GM23248 (cell line): ENCODE measurements at places on chromosomes 6 and 20. TPM values are rescaled to one million over a fixed set of nuclear protein-coding genes. Genes with fewer than 3 reads are reported as not detected.

CD83 gene
- 1.5 and 5.1 TPM in 2 replicates for total RNA-seq

RBM39 gene
- total RNA-seq = 247 and 390 TPM in 2 replicates

GTSF1L gene
- not detected in 2 replicates for total RNA-seq

PRSS35 gene
- total RNA-seq = not detected in 2 replicates

ARFGEF3 gene
- total RNA-seq = 0.11 and 0.13 TPM in 2 replicates

CPNE5 gene
- total RNA-seq = 0.63 TPM in 1 of 2 replicates, not detected in the other

RAB22A gene
- total RNA-seq = 21.2 and 23.0 TPM in 2 replicates

MYLK4 gene
- 0.43 and 0.51 TPM in 2 replicates for total RNA-seq

TRIM27 gene
- 56.1 and 67.7 TPM in 2 replicates for total RNA-seq

TREML2 gene
- total RNA-seq = not detected in 2 replicates

ENPP5 gene
- total RNA-seq = 0.51 TPM in 1 of 2 replicates, not detected in the other

IL17A gene
- total RNA-seq = not detected in 2 replicates

LCA5 gene
- 2.7 and 4.2 TPM in 2 replicates for total RNA-seq

- DNase-seq = no peak
These were observed 729 bp upstream of the ZHX3 start for GRCh38 chr20:41318271-41318649.

GRCh38 chr6:7574500-7574899 lies 15.5 kb upstream of the SNRNP48 start:
- no peak for DNase-seq

- peak; percentile 90 for DNase-seq
These were observed 89.7 kb downstream of the FOXF2 start for GRCh38 chr6:1479095-1479494.

GRCh38 chr6:107590378-107590777 lies 100.5 kb downstream of the SOBP start:
- DNase-seq = no peak

DNA sequence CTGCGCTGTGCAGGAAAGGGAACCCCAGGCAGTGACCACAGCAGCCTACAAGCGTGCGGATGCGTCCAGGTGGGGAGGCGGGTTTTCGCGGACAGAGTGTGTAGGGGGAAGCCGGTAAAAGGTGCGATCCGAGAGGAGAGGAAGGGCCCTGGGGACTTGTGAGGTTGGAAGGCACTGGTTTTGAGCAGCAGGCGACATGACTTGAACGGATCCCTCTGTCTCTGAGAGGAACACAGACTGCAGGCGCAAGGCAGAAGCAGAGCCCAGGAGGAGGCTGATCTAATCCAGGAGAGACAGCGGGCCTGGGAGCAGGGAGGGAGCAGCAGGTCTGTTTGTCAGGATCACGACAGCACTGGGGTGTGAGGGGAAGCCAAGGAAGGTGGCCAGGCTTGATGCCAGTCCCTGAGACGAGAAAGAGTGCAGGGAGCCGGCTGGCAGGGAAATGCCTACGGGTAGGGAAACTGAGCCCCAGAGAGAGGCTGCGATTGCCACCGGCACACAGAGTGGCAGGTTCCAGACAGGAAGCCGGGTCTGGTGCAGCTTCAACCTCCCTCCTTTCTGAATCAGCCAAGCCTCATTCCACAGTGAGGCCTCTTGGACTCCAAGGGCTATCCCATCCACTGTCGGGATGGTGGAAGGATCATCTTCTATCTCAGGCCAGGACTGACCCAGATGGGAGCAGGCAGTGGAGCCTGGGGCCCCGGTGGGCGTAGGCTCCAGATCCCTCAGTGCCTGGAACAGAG lies 57.1 kb downstream of the HNF4A start:
- peak; percentile 22 for DNase-seq

DNA sequence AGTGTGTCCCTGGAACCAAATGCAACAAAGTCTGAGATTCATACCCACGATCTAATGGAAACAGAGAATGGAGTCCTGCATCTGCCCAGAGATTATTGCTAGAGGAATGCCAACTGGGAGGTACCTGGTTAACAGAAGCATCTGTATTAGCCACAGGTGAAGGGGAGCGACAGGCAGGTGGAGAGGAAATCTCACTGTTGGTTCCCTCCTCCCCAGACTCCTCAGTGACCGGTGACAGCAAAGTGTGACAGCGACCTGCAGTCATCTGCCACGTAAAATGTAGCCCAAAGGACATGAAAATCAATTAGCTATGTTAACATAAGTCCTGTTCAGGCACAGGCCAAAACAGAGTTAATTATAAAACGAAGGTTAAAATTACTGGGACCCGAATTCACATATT lies 336.6 kb downstream of the SYNE1 start:
- DNase-seq = no peak

DNA sequence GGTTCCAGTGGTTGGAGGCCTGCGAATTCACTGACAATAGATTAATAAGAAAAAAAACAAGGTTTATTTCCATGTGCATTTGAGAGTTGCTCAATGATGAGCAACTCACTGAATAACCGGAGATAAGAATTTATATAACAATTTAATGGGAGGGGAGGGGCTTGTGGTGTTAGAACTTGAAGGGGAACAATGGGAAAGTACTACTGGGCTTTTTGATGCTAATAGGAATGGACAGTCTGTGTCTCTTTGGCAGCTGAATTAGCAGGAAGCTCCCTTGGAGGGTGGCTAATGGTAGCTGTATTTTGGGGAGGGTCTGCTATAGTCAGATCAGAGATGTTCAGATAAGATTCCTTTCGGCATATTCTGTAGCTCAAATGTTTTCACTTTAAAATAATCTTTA lies 62.4 kb upstream of the GMDS start:
- DNase-seq = peak; percentile 6

DNA sequence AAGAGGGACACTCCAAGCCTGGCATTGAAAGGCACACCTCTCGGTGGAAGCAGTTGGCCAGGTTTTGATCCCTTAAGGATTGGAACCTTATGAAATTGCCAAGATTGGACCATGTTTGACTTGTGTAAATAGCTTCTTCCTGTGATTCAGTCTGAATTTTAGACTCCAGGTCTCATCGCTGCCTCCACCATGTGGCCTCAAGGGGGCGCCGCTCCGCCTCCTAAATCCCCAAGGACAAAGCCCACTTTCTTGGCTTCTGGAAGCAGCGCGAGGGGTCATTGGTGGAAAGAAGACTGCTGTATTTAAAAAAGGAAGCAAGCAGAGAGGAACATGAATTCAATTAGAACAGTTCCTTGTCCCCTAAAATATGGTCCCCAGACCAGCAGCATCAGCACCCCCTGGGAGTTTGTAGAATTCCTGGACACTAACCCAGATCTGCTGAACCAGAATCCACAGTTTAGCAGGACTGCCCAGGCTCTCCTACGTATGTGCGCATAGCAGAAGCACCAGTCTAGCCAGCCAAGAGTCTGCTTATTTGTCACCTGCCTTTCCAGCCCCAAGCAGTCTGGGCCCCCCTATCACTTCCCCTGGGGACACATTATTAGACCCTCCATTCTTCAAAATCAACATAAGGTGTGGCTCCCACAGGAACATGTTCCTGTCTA lies 108.5 kb downstream of the LY86 start:
- peak; percentile 84 for DNase-seq

GRCh38 chr6:30047220-30047619 lies 13.8 kb upstream of the POLR1H start:
- no peak for DNase-seq

DNA sequence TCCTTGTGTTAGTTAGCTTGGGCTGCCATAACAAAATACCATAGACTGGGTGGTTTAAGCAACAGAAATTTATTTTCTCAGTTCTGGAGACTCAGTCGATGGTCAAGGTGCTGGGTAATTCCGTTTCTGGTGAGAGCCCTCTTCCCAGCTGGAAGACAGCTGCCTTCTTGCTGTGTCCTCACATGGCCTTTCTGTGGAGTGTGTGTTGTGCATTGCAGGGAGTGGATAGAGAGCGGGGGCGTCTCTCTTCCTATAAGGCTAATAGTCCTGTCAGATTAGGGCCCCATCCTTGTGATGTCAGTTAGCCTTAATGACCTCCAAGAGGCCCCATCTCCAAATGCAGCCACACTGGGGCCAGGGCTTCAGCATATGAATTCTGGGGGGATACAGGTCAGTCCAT lies 19.2 kb downstream of the CHMP4B start:
- DNase-seq = peak; percentile 35

DNA sequence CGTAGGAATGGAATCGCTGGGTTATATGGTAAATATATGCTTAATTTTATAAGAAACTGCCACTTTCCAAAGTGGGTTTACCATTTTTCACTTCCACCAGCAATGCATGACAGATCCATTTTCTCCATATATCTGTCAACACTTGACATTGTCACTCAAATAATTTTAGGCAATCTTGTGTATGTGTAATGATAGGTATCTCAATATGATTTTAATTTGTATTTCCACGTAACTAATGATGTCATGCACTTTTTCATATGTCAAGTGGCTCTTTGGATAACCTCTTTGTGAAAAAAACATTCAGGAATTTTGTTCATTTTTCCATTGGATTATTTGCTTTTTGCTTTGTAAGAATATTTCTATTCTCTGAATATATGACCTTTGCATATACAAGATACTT lies 419.9 kb downstream of the BTBD3 start:
- no peak for DNase-seq

GRCh38 chr6:45574885-45575284 lies 197.2 kb upstream of the SUPT3H start:
- DNase-seq = no peak

DNA sequence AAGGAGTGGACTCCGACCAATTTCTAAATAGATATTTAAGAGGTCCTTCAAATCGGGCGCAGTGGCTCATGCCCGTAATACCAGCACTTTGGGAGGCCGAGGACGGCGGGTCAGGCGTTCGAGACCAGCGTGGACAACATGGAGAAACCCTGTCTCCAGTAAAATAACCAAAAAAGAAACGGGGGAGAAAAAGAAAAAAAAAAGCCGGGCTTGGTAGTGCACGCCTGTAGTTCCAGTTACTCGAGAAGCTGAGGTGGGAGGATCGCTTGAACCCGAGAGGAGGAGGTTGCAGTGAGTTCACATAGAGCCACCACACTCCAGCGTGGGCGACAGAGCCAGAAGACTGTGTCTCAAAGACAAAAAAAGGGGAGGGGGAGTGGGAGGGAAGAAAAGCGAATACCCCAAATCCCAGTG lies 53.3 kb upstream of the HFE start:
- DNase-seq = no peak

- DNase-seq = peak; percentile 47
These were observed 60.6 kb downstream of the TXLNB start for GRCh38 chr6:139231206-139231605.

- DNase-seq = peak; percentile 72
These were observed 196.0 kb downstream of the MAFB start for GRCh38 chr20:40493071-40493470.

DNA sequence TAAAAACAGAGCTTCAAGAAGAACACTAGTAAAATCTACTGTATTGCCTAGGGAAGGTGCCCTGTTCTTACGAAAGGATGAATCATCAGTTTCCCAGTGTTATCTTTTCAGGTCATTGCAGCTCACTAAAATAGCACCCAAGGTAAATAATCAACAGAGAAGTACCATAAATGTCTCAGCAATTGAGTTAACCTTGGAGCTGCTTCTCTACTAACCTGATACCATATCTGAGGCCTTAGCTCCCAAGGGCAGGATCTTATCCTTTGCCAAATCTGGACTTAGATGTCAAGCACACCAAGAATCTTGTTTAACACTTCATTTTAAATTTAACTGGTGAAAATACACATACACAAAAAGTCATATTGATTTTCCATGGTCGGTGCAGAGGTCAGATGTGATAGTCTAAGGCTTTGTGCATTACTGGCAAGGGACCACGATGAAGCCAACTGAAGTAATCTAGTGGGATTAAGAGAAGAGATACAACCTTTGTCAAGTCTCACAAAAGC lies 81.5 kb downstream of the EDN1 start:
- peak; percentile 19 for DNase-seq

GRCh38 chr20:38601216-38602184 lies at the start of gene ARHGAP40:
TSS of gene ARHGAP40 (plus strand) at chr20:38601809.
- DNase-seq = peak; percentile 44

GRCh38 chr6:79824202-79824601 lies 123.2 kb downstream of the ELOVL4 start:
- DNase-seq = peak; percentile 21

GRCh38 chr6:105373481-105373880 lies 29.4 kb downstream of the PREP start:
- no peak for DNase-seq

GRCh38 chr6:170297576-170298330 lies 6.9 kb upstream of the DLL1 start:
- no peak for DNase-seq

DNA sequence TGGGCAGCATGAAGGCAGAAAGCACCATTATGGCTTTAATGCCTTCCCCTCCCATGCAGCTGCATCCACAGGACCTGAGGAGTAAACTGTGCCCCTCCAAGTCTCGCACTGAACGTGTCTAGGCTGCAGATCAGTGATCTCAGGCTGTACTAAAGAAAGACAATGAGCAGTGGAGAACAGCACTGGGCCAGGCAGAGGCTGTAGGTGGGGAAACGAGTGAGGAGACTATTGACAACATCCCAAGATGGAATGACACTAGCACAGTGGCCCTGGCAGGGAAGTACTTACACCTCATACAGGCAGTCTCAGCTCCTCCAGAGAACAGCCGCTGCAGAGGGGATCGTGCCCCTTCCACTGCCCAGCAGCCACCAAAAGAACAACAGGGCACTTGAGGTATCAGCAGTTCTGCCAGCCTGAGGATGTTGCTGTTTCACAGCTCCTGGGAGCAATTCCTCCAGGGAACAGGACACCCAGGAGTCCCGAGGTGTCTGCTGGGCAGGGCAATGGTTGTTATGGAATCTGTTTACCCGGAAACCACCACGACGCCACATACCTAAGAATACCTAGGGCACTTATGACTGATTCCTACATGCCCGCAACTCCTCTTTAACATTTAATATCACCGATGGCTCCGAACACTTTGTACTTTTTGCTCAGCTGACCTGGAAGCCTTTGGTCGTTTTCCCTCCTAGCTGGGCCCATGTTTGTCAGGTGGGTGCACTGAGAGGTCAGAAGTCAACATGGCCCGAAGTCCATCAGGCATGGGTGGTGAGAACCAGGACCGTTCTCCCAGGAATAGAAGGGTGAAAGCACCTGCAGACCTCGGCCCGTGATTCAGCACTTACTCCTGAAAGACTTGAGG lies 79.1 kb downstream of the SLC22A23 start:
- peak; percentile 30 for DNase-seq

DNA sequence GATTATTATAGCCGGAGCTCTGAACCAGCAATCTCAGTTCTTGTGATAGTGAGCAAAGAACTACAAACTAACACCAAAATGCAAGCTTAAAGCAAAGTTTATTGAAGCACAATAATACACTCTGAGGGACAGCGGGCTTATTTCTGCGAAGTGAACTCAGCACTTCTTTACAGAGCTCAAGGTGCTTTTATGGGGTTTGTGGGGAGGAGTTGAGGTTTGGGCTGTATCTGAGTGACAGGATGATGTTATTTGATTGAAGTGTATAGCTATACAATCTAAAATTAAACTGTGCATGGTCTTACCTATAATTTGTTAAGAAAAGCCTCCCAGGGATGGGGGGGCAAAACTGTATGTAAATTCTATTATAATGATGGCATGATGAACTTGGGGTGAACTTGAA lies 1.0 kb upstream of the HFE start:
- no peak for DNase-seq

- no peak for DNase-seq
These were observed 26.0 kb downstream of the TRAM2 start for GRCh38 chr6:52550870-52551269.

GRCh38 chr6:122609881-122610689 lies at the start of gene PKIB:
TSS of gene PKIB (plus strand) at chr6:122610405. CDS start at chr6:122717795, 107,390 bp downstream.
- peak; percentile 86 for DNase-seq

GRCh38 chr6:95593025-95593424 lies 15.7 kb downstream of the MANEA start:
- DNase-seq = no peak

GRCh38 chr6:74585753-74586152 lies 620.1 kb downstream of the COL12A1 start:
- DNase-seq = peak; percentile 43

GRCh38 chr6:79544939-79545450 lies 7.8 kb upstream of the LCA5 start:
- peak; percentile 99 for DNase-seq

- no peak for DNase-seq
These were observed 99.2 kb upstream of the RREB1 start for GRCh38 chr6:7008451-7008988.
